Endothelial cell (in vitro differentiated cells): ENCODE measurements at places on chromosomes 11 and 22. TPM values are rescaled to one million over a fixed set of nuclear protein-coding genes. Genes with fewer than 3 reads are reported as not detected.

The GAL3ST3 gene
- total RNA-seq: 0.87 TPM

GRCh38 chr22:38136607-38137006 lies 26.1 kb upstream of the BAIAP2L2 start:
- DNase-seq: no peak

GRCh38 chr22:43433451-43434274 lies 21.8 kb downstream of the MPPED1 start:
- DNase-seq: no peak

DNA sequence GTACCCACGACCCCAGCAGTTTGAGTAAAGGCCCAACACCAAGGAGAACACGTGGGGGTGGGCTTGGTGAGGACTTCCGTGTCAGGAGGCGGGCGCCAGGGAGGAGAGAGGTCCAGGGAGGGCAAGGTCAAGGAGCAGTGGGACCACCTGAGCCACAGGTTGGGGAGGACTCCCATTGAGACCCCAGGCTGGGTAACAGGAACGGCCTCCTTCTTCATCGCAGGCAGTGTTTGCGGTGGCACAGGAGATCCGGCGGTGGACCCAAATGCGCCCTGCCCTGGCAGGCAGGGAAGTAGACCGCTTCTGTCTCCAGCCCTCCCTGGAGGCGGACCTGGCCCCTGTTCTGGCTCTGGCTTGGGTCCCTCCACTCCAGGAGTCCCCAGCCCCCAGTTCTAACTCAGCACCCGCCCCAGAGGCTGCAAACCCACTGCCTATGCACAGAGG lies 5.9 kb upstream of the TBX1 start:
- DNase-seq: no peak

DNA sequence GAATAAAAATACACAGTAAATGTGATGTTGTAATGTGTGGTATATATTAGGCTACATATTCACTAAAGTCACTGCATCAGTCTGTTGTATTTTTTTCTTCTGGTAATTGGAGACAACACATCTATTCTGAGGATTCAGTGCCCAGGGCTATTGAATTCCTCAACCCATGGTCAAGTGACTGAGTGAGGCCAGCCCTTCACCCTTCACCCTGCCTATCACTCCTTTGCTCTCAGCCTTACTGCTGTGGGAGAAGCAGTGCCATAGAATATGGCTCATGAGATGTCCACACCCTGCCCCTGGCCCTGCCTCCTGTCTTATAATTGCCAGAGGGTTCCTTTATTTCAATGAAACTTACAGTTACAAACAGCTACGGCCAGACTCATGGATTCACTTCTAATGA lies 295.6 kb downstream of the NTM start:
- no peak for DNase-seq

GRCh38 chr22:42296381-42296853 lies 26.0 kb upstream of the TCF20 start:
- no peak for DNase-seq

GRCh38 chr11:116649268-116649667 lies 123.5 kb downstream of the BUD13 start:
- DNase-seq: no peak
